ENCODE measurements at places on chromosomes 2 and 18. TPM values are rescaled to one million over a fixed set of nuclear protein-coding genes. Genes with fewer than 3 reads are reported as not detected.
A peak's percentile ranks its signal among the peaks of the same experiment; 100 is the strongest.

Gene NEMP2
- 16.9 TPM for total RNA-seq

Gene RNF125
- total RNA-seq: not detected

Gene MAPRE3
- total RNA-seq: 0.50 TPM

Gene ANTXR1
- total RNA-seq: 30.8 TPM

Gene ATP8B1
- total RNA-seq: 7.5 TPM

Gene AAMP
- 231 TPM for total RNA-seq

Gene EMILIN2
- total RNA-seq: 28.9 TPM

Gene TFPI
- 82.1 TPM for total RNA-seq

Gene GORASP2
- 18.8 TPM for total RNA-seq

Gene DHRS9
- total RNA-seq: 0.11 TPM

Gene SPDYA
- 0.28 TPM for total RNA-seq

Gene MCFD2
- 97.6 TPM for total RNA-seq

Gene ATP6V1B1
- total RNA-seq: not detected

Gene EVA1A
- 152 TPM for total RNA-seq

- no peak for DNase-seq
Observed at GRCh38 chr2:128548461-128548891, 229.8 kb upstream of the HS6ST1 start.

- no peak for DNase-seq
Observed at GRCh38 chr2:129396980-129397599, 582.4 kb upstream of the RAB6C start.

- DNase-seq: no peak
Observed at GRCh38 chr2:211216221-211216620, 659.8 kb downstream of the CPS1 start.

DNA sequence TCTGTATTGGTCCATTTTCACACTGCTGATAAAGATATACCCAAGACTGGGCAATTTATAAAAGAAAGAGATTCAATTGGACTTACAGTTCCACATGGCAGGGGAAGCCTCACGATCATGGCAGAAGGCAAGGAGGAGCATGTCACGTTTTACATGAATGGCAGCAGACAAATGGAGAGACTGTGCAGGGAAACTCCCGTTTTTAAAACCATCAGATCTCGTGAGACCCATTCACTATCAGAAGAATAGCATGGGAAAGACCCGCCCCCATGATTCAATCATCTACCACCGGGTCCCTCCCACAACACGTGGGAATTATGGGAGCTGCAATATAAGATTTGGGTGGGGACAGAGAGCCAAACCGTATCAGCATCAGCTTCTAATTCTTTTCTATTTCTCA, 217.0 kb downstream of the ANAPC1 start:
- no peak for DNase-seq

DNA sequence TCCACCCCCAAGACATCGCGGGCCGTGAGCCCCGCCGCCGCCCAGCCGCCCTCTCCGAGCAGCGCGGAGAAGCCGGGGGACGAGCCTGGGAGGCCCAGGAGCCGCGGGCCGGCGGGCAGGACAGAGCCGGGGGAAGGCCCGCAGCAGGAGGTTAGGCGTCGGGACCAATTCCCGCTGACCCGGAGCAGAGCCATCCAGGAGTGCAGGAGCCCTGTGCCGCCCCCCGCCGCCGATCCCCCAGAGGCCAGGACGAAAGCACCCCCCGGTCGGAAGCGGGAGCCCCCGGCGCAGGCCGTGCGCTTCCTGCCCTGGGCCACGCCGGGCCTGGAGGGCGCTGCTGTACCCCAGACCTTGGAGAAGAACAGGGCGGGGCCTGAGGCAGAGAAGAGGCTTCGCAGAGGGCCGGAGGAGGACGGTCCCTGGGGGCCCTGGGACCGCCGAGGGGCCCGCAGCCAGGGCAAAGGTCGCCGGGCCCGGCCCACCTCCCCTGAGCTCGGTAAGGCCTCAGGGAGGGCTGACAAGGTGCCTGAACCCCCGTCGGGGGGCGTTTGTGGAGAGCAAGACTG, 14.2 kb downstream of the SPEG start:
- no peak for DNase-seq

DNA sequence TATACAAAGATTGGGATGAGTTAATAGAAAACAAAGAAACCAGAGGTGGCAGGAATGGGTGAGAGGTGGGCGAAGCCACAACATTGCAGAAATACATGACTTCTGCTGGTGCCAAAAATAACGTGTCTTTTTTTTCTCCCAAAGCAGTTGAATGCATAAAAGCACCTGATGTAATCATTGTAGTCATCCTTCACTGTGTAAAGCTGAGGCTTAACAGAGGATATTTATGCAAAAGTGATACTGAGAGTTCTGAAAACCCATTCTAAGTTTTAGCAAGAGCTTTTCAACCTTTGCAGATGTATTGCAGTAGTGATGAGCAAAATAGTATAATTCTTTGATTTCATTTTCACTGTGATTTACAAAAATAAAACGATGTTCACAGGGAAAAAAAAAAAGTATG, 173.0 kb downstream of the PTGR3 start:
- DNase-seq: no peak

GRCh38 chr18:79517341-79517740, 121.6 kb downstream of the NFATC1 start:
- peak; percentile 29 for DNase-seq

DNA sequence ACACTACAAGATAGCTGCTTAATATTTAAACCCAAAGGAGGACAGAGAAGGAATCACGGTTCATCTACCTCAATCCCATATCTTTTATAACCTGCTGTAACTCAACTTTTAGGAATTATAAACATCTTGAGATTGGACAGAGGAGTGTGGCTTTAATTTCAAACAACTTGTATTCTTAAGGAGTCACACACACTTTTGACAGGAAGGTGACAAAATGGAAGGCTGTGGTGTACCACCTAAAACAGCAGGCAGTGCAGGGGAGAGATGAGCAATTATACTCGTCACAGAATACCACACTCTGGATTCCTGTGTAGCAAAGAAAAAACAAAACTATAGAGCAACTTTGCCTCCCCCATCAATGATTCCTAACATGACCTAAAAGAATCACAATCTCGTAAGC, 194.8 kb downstream of the ZEB2 start:
- no peak for DNase-seq

DNA sequence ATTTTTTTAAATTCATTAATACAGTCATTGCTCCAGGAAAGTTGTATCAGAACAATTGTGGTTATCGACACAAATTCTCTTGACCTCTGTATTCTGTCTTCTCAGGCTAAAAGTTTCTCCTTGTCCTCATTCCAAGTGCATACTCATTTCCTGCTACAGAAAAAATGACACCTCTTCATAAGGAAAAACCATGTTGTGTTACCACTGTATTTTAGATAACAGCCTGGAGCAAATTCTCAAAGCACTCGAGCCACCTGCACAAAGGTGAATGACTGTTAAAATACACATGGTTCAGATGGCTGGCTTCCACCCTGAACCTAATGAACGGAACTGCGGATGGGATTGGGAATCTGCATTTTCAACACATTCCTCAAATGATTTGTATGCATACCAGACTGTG, 586.5 kb downstream of the EPHA4 start:
- DNase-seq: no peak

- no peak for DNase-seq
Observed at GRCh38 chr18:23243178-23243577, 107.9 kb downstream of the CABLES1 start.

DNA sequence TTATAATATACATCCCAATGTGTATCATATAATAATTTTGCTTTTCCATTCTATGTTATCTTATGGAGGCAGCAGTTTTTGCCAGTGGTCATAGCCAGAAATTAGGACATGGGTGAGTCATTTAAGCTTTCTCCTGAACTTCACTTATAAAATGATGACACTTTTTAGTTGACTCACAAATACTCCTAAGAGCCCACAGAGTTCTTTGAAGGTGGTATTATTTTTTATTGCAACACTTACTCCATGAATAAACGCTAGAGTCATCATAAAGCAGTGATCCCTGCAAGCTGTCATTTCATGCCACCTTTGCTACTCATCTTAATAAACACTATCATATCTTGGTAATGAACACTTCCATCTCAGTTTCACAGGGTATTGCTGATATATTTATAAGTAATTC, 69.9 kb upstream of the MAPRE2 start:
- DNase-seq: no peak

- no peak for DNase-seq
Observed at GRCh38 chr2:208671886-208672680, 265.5 kb downstream of the PTH2R start.

DNA sequence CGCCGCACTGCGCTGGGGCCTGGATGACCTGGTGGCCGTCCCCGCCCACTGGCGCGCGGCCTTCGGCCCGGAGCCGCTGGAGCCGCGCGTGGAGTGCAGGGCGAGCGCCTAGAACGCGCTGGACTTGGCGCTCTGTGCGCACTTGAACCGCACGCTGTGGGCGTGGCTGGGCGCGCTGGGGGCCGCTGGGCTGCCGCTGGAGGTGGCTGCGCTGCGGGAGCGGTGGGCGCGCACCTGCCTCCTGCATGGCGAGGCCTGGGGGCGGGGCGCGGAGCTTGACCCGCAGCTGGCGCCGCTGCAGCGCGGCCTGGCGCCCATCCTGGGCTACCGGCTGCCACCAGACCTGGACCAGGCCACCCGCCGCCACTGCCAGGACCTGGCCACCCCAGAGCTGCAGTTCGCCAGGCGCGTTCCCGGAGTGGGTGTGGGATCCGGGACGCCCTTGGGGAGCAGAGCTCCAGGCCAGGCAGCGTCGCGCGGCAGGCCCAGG, 9.9 kb downstream of the AQP12B start:
- no peak for DNase-seq

Data from SJSA1 (cell line).